ENCODE measurements at places on chromosomes 7 and 10. TPM values are rescaled to one million over a fixed set of nuclear protein-coding genes. Genes with fewer than 3 reads are reported as not detected.

Gene FGFR2
- total RNA-seq = not detected

Gene TMEM236
- 0.02 TPM for total RNA-seq

Gene ASB10
- total RNA-seq = not detected

Gene TRIM73
- total RNA-seq = 12.4 TPM

Gene ENKUR
- total RNA-seq = 0.12 TPM

Gene CUBN
- 1.4 TPM for total RNA-seq
